Activated CD4-positive, alpha-beta memory T cell treated with anti-CD3 and anti-CD28 coated beads for 36 hours (primary cell): ENCODE measurements at places on chromosomes 13 and 19. TPM values are rescaled to one million over a fixed set of nuclear protein-coding genes. Genes with fewer than 3 reads are reported as not detected.
A peak's percentile ranks its signal among the peaks of the same experiment; 100 is the strongest.

The PGLYRP1 gene
- total RNA-seq: not detected

The UPK1A gene
- total RNA-seq: 0.90 TPM

The RUBCNL gene
- total RNA-seq: 0.73 TPM

The SERTAD3 gene
- 13.1 TPM for total RNA-seq

The YJEFN3 gene
- total RNA-seq: 6.9 TPM

The ZNF225 gene
- 2.9 TPM for total RNA-seq

- H3K36me3 ChIP-seq: peaks cover 2% of the 10 kb centered on the region
- H3K27ac ChIP-seq: no peak overlapping the region
- H3K4me1 ChIP-seq: no peaks in the 10 kb centered on the region
Observed at GRCh38 chr13:112079696-112080095, 12.7 kb downstream of the SOX1 start.

- H3K36me3 ChIP-seq: peaks cover 18% of the 10 kb centered on the region
- peak within 1 kb of the TSS; percentile 24 for H3K27ac ChIP-seq
- DNase-seq: peak; percentile 51
- peaks cover 67% of the 10 kb centered on the region for H3K27me3 ChIP-seq
- peak within 1 kb of the TSS; percentile 68 for H3K4me3 ChIP-seq
Observed at GRCh38 chr19:10289836-10290356, at the start of gene ICAM5. Gene ICAM5, plus strand, starts transcription at chr19:10289952. Its CDS starts 92 bp downstream, at chr19:10290044.

GRCh38 chr13:58960888-58961287, 1202.8 kb downstream of the DIAPH3 start:
- H3K4me1 ChIP-seq: no peaks in the 10 kb centered on the region
- H3K27me3 ChIP-seq: no peaks in the 10 kb centered on the region
- DNase-seq: no peak
- H3K36me3 ChIP-seq: no peaks in the 10 kb centered on the region

DNA sequence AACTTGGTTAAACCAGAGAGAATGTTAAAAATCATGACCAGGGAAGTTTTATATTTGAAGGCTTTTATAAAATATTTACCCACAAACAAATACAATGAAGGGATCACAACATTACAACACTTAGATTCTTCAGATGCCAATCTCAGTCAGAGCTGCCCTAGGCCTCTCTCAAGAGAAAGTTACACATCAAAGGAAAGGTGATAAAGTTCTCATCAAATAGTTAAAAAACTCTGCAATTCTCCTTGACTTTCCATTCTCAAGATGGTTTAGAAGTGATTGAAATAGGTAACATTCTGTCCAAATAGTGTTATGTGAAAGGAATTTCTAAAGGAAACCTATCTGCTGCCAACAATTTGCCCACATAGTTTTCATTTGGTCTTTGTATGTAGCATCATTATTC, 1115.2 kb upstream of the MIR17HG start:
- DNase-seq: no peak
- H3K27me3 ChIP-seq: no peaks in the 10 kb centered on the region
- H3K4me1 ChIP-seq: no peaks in the 10 kb centered on the region
- no peak overlapping the region for H3K4me3 ChIP-seq
- no peak overlapping the region for H3K27ac ChIP-seq

GRCh38 chr13:71210861-71211260, 656.1 kb downstream of the DACH1 start:
- no peaks in the 10 kb centered on the region for H3K36me3 ChIP-seq
- H3K27me3 ChIP-seq: peaks cover 2% of the 10 kb centered on the region
- DNase-seq: no peak
- H3K27ac ChIP-seq: no peak overlapping the region
